D341Med (cell line): ENCODE measurements at places on chromosomes 1 and 21.

DNA sequence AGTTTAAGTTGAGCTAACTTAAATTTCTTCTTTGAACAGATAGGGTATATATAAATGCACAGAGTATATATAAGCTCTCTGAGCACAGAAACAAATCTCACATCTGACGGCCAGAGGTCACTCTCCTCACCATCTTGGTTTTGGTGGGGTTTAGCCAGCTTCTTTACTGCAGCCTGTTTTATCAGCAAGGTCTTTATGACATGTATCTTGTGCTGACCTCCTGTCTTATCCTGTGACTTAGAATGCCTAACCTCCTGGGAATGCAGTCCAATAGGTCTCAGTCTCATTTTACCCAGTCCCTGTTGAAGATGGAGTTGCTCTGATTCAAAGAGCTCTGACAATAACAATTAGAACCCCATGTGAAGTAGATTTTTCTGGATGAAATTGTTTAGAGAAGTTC is 1.6 kb upstream of the MOV10 start:
- DNase-seq = no peak

DNA sequence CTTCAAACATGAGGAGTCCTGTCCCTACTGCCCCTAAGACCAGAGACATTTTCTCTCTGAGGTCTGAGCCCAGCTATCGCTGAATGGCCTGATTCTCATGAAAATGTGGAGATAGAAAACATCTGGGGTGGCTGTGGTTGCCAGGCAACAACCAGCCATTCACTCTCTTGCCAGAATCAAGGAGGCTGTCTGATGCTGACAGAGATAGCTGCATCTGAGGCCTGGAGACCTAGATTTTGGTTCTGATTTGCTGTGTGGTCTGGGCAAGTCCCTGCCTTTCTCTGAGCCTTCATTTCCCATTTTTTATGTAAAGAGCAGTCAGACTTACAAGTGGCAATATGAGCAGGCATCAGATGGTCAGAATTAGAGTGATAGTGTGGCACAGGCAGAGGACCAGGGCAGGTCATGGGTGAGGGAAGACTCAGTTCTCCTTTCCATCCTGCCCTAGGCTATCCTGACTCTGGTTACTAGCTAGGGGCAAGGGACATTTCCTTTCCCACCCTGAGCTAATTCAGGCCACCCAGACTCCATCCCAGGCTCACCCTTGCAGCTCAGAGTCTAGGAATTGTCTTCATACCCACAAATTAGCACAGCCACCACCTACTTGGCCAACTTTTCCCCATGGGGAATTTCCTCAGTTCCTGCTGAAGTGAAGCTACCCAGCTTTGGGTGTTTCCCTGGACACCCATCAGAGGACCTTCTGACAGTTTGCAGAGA is 20.0 kb upstream of the RNF19B start:
- DNase-seq = no peak

DNA sequence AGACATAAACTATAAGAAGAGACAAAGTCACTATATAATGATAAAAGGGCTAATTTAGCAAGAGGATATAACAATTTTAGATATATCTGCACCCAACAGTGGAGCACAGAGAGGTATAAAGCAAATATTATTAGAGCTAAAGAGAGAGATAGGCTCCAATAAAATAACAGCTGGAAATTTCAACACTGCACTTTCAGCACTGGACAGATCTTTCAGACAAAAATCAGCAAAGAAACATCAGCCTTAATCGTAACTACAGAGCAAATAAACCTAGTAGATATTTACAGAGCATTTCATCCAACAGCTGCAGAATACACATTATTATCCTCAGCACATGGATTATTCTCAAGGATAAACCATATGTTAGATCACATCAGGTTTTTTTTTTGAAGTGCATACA is 642.9 kb downstream of the AMY1C start:
- no peak for DNase-seq

DNA sequence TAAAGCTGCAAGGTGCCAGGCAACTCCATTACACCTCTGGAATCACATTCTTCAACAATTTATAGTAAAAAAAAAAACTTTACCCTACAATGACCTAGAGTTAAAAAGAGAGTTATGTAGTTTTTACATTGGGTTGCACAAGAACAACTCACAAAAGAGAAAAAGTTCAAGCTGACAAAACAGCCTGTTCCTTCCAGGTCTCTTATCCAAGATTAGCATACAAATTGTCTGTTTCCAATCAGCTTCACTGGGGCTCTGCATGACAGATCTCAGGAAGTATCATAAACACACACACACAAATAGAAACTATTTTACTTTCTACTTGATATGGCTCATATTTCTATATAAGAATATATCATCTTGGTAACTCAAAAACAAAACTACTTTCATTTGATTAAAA is 154.6 kb downstream of the PCNX2 start:
- DNase-seq = no peak

DNA sequence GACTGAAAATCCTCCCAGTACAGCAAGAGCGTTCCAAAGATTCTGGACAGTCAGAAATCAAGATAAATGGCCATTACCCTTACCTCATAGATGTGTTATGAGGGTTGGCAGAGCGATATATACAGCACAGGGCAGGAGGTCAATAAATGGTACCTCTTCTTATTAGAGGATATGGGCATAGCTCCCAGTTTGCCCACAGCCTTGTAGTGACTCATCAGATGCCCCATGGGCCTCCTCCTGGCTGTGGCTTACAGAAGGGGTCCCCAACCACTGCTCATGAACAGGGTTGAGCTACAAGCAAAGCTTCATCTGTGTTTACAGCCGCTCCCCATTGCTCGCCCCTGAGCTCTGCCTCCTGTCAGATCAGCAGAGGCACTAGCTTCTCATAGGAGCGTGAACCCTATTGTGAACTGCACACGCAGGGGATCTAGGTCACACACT is 7.3 kb upstream of the IFNGR2 start:
- DNase-seq = no peak

- DNase-seq = no peak
These were observed 448 bp downstream of the G0S2 start for GRCh38 chr1:209675565-209676154.

DNA sequence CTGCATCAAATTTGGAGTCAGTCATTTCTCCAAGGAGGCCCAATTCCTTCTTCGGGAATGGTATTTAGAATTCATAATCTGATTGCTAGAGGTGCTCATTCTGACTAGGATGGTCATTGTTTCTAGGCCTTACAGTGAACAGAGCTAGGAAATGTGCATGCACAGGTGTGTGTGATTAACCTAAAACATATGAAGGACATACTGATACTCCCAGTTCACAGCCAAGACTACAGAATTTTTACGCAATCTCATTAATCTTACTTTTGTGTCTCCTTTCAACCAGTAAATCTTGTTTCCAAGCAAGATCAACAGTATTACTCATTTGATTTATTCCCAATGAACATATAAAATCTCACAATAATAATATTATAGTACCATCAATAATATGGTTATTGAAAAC is 47.1 kb downstream of the NFASC start:
- no peak for DNase-seq

- no peak for DNase-seq
These were observed 839.1 kb upstream of the ADGRL2 start for GRCh38 chr1:80961464-80962190.

DNA sequence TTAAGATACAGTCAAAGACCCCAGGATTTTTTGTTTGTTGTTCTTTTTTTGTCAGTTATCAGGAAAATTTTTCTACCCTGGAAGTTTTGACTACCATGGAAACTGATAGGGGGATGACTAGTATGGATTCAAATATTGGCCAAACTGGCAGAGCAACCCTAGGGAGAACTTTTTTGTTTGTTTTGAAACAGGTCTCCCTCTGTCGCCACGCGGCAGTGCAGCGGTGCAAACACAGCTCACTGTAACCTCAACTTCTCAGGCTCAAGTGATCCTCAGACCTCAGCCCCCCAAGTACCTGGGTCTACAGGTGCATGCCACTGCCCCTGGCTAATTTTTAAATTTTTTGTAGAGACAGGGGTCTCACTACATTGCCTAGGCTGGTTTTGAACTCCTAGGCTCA is 46.6 kb downstream of the TOR3A start:
- DNase-seq = no peak

- DNase-seq = no peak
These were observed 61.5 kb downstream of the SIPA1L2 start for GRCh38 chr1:232568331-232568852.

DNA sequence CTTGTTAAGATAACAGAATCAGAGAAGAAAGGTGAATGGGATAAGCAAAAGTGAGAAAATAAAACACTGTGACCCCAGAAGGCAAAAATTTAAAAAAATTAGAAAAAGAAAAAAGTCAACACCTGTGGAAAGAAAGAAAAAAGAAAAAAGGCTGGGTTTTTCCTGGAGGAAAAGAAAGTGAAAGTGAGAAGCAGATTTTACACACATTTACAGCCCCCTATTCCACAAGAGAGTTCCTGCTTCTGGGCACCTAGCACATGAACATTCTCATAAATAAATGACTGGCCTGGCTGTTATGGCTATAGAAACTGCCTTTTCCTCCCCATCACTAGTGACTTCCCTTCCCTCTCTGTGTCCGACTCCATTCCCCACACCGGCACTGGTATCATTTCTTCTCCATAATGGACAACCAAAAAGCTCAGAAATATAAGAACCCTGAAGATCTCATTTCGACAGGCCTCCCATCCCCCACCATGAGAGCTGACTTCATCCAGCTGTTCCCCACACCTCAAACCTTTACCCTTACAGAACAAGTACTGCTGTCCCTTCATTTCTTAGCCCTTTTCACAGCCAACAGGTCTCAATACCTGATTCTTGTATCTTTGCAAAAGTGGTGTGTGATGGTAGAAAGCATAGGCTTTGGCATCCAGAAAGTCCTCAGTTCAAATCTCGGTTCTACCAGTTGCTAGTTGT is 12.6 kb downstream of the MTF1 start:
- no peak for DNase-seq

DNA sequence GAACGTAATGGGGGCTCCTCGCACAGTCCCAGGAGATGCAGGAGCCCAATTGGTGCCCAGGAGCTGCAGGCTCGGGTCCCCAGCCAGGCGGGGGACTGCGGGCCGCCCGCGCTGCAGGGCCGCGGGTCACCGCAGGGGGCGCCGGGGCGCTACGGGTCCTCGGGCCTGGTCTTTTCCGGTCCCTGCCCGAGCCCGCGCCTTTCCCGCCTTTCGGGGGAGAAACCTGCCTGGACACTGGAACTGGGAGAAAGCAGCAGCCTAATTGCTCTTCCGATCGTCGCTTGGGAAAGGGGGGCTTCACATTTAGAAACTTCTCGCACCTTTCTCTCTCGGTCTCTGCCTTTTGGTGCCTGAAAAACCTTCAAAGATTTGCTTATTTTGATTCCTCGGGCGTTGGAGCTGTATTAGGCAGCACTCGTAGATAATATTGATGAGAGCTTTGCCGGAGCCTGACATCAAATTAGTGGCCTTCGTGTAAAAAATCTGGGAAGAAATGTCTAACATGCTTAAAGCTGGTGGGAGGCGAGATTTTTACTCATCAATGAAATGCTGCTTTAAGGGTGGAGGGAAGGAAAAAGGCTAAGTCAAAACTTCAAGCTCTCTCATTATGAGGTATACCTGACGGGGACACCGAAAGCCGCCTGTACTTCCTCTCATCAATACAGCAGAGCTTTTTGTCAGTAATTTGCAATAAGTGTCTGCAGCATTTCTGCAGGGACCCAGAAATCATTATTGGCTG is 12.6 kb upstream of the BARHL2 start:
- no peak for DNase-seq

- no peak for DNase-seq
These were observed 15.9 kb downstream of the IGSF21 start for GRCh38 chr1:18123467-18123992.

DNA sequence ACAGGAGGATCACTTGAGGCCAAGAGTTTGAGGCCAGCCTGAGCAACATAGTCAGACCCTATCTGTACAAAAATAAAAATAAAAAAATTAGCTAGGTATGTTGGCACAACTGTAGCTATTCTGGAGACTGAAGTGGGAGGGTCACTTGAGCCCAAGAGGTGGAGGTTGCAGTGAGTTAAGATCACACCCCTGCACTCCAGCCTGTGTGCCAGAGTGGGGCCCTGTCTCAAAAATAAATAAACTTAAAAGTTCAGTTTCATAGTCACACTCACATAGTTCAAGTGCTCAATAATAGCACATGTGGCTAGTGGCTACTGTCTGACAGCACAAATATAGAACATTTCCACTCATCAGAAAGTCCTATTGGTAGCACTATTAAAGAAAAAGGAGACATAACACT is 5.2 kb upstream of the EVI5 start:
- DNase-seq = no peak

DNA sequence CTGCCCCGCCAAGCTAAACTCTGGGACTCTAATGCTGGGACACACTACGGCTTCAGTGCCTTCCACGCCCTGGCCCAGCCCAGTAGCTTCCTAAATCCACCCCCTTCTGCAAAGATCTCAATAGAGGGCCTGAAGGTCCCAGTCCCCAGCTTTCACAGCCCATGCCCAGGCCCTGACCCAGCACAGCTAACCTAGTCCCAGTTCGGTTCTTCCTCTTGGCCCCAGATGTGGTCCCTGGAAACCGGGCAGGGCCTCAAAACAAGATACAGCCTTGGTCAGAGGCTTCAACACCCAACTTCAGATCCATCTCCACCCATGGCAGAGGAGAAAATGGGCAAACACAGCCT is 646 bp upstream of the PDZK1IP1 start:
- DNase-seq = no peak

DNA sequence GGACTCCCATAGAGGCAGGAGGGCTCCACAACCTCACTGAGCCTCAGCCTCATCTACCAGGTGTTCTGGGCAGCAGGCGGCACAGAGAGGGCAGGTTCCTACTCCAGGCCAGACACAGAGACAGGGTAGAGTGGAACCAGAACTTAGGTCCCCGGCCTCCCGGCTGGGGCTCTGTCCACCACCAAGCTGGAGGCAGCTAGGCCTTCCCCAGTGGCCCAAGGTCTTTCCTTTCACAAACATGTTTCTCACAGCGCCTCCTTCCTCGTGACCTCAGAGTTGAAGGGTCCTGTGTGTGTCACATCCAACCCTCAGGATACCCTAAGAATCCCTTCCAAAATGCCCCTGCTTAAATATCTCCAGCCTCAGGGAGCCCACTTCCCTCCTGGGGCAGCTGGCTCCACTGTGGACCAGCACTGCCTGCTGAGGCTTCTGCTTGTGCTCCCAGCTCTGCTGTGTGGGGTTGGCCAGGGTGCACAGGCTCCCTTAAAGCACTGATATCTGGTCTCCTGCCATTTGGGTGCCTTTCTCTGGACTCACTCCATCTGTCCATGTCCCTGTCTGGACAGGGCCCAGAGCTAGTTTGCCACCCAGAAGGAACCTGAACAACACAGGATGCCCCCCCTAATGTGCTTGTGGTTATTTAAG is 33.2 kb upstream of the MAGOH start:
- DNase-seq = no peak

- no peak for DNase-seq
These were observed 72.5 kb upstream of the CLDN14 start for GRCh38 chr21:36552434-36552785.
